Vagina (tissue), 2 donors: ENCODE measurements at places on chromosomes 2 and 18. TPM values are rescaled to one million over a fixed set of nuclear protein-coding genes. Genes with fewer than 3 reads are reported as not detected.

DOK1 gene
- total RNA-seq = 20.1 TPM

EVX2 gene
- total RNA-seq = 0.98 TPM

GRCh38 chr18:8943900-8944870, 158.3 kb upstream of the NDUFV2 start:
- H3K4me3 ChIP-seq = no peak overlapping the region
- H3K4me1 ChIP-seq = peaks cover 11% of the 10 kb centered on the region
- no peak overlapping the region for H3K27ac ChIP-seq
- DNase-seq = no peak
- H3K36me3 ChIP-seq = no peaks in the 10 kb centered on the region

DNA sequence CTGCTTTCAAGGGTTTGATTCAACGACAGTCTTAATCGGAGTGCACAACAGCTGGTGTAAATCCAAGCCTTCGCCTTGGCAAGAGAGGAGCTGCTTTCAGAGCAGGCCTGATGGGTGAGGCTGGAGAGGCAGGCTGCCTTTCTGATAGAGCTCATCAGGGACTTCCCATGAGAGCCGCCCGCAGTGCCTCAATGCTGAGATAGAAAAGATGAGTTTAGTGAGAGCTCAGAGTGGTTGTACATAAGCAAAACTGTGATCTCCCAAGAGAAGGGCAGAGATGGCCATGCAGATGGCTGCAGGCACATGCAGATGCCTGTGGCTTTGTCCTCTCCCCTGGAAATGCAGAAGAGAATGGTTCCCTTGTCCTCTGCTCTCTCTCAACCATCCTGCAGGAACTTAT, 122.1 kb downstream of the ARL4C start:
- DNase-seq = no peak
- no peaks in the 10 kb centered on the region for H3K36me3 ChIP-seq
- no peaks in the 10 kb centered on the region for H3K27me3 ChIP-seq
- H3K4me3 ChIP-seq = no peak overlapping the region
- peaks cover 6% of the 10 kb centered on the region for H3K4me1 ChIP-seq
- no peak overlapping the region for H3K27ac ChIP-seq

- H3K27ac ChIP-seq = no peak overlapping the region
- DNase-seq = no peak
- no peak overlapping the region for H3K4me3 ChIP-seq
- H3K4me1 ChIP-seq = no peaks in the 10 kb centered on the region
- H3K27me3 ChIP-seq = no peaks in the 10 kb centered on the region
- H3K36me3 ChIP-seq = no peaks in the 10 kb centered on the region
Measured at GRCh38 chr2:142040556-142040955, 90.3 kb downstream of the LRP1B start.

- H3K4me3 ChIP-seq = no peak overlapping the region
- DNase-seq = no peak
- no peaks in the 10 kb centered on the region for H3K27me3 ChIP-seq
Measured at GRCh38 chr2:184370954-184371353, 227.4 kb upstream of the ZNF804A start.

REG3G gene
- total RNA-seq = not detected
